ENCODE measurements at places on chromosomes 4 and X.

- peak; percentile 54 for DNase-seq
Measured at GRCh38 chrX:103157496-103158316, 57.2 kb upstream of the BEX4 start.

DNA sequence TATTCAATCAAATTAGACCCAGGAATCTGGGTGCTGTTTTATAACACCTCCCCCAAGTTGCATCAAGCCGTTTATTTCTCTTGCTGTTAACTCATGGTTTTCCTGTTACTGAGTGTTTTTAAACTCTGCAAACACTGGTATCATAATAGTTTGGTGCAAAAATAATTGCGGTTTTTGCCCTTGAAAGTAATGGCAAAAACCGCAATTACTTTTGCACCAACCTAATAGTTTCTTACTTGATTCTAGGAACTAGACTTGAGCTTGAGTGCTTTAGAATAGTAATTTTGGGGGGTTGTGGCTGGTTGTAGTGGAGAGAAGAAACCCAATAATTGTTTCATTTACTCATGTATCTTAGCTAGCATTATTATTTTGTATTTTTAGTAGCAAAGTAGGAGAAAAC lies 156.6 kb downstream of the FHIP1A start:
- no peak for DNase-seq

DNA sequence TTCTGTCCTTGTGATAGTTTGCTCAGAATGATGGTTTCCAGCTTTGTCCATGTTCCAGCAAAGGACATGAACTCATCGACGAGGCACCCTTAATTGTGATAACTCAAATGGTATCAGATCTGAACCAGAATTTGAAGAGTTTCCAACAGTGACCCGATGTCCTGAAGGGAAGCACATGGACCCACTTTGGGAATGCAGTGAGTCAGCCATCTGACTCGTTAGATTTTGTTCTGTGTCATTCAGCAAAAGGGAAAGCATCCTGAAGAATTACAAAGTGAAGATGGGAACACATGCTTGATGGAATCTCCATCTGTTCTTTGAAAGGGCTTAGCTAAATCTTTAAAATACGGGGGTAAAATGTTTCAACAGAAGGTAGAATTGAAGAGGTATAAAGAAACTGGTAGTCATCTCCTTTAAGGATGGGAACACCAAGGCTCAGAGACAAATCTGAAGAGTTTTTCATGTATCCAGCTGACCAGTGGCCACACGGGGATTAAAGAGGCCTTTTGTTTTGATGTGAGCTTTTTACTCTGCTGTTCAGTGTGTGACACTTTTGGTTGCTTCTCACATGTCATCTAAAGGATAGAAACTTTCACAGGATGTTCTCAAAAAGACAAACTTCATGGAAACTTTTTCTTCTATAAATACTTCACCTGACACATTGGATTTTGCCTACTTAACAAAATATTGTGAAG lies 393.8 kb downstream of the INPP4B start:
- peak; percentile 46 for DNase-seq

DNA sequence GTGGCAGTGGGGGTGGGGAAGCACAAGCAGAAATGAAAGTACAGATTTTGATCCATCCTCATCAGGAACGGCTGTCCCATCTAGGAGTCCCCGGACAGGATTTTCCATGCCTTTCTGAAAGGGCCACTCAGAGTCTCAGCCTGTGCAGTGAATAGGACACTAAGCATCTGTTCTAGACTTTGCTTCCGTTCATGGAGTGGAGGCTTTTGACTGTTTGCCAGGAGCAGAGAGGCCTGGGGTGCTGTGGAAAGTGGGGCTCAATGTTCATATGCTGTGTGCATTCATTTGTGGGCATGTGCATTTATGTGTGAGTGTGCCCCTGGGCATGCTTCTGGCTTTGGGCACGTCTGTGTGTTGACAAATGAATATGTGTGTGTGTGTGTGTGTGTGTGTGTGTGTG lies 25.6 kb upstream of the MAMLD1 start:
- no peak for DNase-seq

GRCh38 chr4:132062611-132063239 lies 1086.4 kb upstream of the PCDH10 start:
- no peak for DNase-seq

GRCh38 chr4:119626420-119626819 lies 2.2 kb downstream of the PDE5A start:
- no peak for DNase-seq

- no peak for DNase-seq
Measured at GRCh38 chr4:76905521-76905920, 7.6 kb upstream of the SOWAHB start.

- no peak for DNase-seq
Measured at GRCh38 chr4:15894921-15895916, 43.3 kb downstream of the FGFBP1 start.

- DNase-seq = peak; percentile 29
Measured at GRCh38 chrX:40663880-40664630, 16.7 kb upstream of the CXorf38 start.

GRCh38 chrX:154458116-154458953 lies at the start of gene PLXNA3:
PLXNA3 (plus strand) TSS chrX:154458281; CDS start chrX:154460184, 1,903 bp downstream.
- no peak for DNase-seq

- no peak for DNase-seq
Measured at GRCh38 chr4:55256787-55257186, 89.3 kb upstream of the SRD5A3 start.

DNA sequence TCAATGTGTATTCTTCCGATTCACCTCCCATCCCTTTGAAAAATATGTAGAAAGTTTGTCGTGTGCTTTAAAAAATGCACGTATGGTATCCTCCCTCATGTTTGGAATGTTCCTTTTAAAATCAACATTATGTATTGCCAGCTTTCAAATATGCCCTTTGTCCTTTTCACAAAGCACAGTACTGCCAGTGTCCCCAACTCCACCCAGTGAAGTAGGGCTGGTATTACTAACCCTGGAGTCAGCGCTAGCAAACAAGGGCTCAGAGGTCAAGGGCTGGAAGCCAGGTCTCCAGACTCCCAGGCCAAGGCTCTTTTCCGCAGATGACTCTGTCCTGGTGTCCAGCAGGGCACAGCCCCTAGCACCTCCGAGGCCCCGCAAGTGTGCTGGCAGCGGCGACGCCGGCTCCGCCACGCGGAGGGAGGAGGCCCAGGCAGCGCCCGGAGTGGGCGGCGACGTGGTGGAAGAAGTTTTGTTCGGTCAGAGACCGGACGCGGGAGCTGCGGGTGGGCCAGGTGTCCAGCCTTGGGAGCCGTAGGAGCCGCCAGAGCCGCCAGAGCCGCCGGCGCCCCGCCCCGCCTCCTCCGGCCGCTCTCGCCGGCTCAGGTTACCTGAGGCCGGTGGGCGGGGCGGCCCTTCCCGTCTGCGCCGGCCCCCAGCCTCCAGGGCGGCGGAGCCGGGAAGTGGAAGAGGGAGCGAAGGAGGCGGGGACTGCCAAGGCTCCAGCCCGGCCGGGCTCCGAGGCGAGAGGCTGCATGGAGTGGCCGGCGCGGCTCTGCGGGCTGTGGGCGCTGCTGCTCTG lies at the start of gene IL13RA1:
IL13RA1 (plus strand) TSS at position 720 of the 799 bp plus-strand sequence; CDS start at position 753, 33 bp downstream.
- peak; percentile 35 for DNase-seq

GRCh38 chr4:44351069-44351468 lies 97.5 kb downstream of the KCTD8 start:
- DNase-seq = no peak

- no peak for DNase-seq
Measured at GRCh38 chrX:74259885-74260491, 44.0 kb upstream of the ZCCHC13 start.

GRCh38 chr4:41236032-41236431 lies 20.7 kb upstream of the UCHL1 start:
- DNase-seq = no peak

GRCh38 chr4:108144451-108144850 lies 24.3 kb downstream of the LEF1 start:
- no peak for DNase-seq

DNA sequence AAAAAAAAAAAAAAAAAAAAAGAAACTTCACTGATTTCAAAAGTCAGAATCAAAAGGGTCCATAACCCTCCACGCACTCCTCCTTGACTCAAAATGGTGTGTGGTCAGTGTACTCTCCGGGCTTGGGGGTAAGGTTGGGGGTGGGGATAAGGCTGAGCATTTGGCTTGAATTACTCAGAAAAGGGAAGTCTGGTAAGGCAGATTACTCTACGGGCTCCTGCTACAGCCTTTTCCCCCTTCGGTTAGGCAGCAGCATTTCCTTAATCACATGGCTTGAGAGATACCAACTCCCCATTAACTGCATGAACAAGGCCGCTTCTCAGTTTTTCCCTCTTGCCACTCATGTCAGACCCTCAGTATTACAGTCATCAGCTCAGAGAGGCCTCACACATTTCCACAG lies 135.4 kb upstream of the DUSP21 start:
- DNase-seq = no peak

DNA sequence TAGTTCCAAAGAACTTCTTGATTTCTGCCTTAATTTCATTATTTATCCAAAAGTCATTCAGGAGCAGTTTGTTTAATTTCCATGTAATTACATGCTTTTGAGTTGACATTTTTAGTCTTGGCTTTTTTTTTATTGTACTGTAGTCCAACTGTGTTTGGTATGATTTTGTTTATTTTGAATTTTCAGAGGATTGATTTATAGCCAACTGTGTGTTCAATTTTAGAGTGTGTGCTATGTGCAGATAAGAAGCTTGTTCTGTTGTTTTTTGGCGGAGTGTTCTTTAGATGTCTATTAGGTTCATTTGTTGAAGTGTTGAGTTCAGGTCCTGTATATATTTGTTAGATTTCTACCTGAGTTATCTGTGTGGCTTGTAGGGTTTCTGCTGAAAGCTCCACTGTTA lies 533.6 kb downstream of the TRAM1L1 start:
- no peak for DNase-seq

GRCh38 chr4:138576684-138577083 lies 334.5 kb upstream of the SLC7A11 start:
- no peak for DNase-seq

DNA sequence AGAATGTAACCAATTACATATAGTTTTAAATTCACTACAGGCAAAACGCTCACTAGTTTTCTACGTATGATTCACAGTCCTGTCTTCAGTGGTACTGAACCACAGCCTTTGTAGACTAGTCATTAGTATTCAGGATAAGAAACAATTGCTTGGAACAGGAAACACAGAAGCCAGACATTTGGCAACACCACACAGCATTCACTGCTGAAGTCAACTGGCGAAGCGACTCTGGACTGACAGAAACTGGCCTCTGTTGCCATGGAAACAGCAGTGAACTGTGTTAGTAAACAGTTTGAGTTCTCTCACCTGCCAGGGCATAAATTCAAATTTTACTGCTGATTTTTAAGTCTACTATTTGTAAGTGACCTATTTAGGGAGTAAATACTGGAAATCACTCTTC lies 57.6 kb downstream of the MAPK10 start:
- peak; percentile 90 for DNase-seq

- DNase-seq = no peak
Measured at GRCh38 chrX:154827194-154828015, 7.1 kb downstream of the SMIM9 start.

- no peak for DNase-seq
Measured at GRCh38 chrX:65407157-65407626, 127.4 kb downstream of the LAS1L start.

DNA sequence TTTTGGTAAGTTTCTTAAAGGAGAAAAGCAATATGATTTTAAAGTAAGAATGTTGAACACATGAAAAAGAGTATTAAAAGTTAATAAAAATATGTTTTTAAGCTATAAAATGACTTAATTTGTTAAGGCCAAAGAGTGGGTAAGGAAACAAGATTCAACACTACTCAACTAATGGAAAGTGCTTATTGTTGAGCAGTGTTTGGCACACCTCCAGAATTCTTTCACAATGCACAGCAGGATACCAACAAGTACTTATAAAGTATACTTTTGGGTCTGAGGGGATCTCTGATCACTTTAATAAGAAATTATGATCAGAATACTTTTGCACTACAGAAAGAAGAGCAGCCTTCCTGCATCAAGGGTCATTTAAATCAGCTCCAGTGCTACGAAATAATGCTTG lies 5.9 kb downstream of the LAMP2 start:
- DNase-seq = peak; percentile 58

GRCh38 chrX:103685396-103685795 lies 1.1 kb downstream of the MORF4L2 start:
- DNase-seq = no peak

DNA sequence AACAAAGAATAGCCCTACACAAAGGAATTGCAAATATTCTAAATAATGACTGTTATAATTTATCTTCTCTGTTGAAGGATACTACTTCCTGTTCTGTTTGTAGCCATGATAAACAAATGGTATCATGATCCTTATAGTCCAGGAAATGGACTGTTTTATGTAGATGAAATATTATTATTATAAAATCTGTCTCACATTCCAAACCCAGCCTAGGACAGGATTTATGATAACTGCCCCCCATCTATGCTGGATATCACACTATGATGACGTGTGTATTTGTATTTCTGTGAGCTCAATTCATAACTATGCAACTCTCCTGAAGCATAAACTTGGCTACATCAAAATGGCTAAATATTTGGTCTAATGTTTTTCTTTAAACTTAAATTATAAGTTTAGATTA lies 21.3 kb downstream of the DMD start:
- no peak for DNase-seq

- DNase-seq = no peak
Measured at GRCh38 chr4:168942985-168943384, 67.1 kb downstream of the CBR4 start.

GRCh38 chr4:44670506-44671199 lies 7.6 kb upstream of the GUF1 start:
- DNase-seq = no peak

GRCh38 chr4:171983935-171984805 lies 171.0 kb downstream of the GALNTL6 start:
- no peak for DNase-seq

All from pons (tissue), 1 donor.